T-helper 1 cell (primary cell): ENCODE measurements at places on chromosomes 1 and 21.
A peak's percentile ranks its signal among the peaks of the same experiment; 100 is the strongest.

GRCh38 chr21:30769724-30770431, 14.7 kb upstream of the KRTAP21-1 start:
- no peak for DNase-seq

- no peak for DNase-seq
These were observed 24.4 kb downstream of the TMEM200B start for GRCh38 chr1:29099286-29099685.

DNA sequence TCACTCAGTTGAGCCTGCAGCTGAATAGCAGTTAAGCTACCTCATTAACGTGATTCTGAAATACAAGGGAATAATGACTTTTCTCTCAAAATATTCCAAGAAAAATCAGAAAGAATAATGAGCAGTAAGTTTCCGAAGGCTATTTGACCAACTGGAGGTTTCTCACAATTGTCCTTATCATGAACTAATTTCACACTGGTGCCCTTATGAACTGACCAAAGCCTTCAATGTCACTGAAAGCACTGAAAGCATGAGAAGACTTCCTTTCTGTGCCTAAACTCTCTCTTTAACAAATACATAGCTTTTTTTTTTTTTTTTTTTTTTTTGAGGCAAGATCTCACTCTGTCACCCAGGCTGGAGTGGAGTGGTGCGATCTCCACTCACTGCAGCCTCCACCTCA, 18.8 kb downstream of the EIF4G3 start:
- no peak for DNase-seq

- peak; percentile 24 for DNase-seq
These were observed 2.5 kb upstream of the ATF6 start for GRCh38 chr1:161763522-161764098.

- no peak for DNase-seq
These were observed 100.4 kb upstream of the F3 start for GRCh38 chr1:94641990-94642389.

DNA sequence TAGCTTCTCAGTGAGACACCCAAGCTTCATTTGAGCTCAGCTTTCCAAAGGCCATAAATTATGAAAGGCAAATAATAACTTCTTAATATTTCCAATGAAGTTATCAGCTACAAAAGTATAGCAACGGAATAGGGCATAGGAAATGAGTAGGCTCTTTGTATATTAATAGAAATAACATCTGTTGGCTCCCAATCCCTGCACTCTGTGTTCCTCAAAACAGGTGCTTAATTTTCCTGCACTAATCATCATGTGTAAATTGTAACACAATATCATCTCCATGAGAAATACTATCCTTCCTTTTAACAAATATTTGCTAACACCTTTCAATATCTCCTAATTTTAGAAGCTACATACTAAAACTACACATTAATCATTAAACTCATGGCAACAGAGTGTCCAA, 19.2 kb upstream of the IFI44L start:
- DNase-seq = no peak

- no peak for DNase-seq
These were observed 88.0 kb upstream of the ZNF648 start for GRCh38 chr1:182149411-182149965.

GRCh38 chr1:177082855-177083693, 81.4 kb downstream of the ASTN1 start:
- no peak for DNase-seq

GRCh38 chr1:116147972-116148371, 36.8 kb downstream of the MAB21L3 start:
- no peak for DNase-seq

- no peak for DNase-seq
These were observed 371.6 kb upstream of the RUNX1 start for GRCh38 chr21:35420656-35421055.

- DNase-seq = peak; percentile 53
These were observed 25.3 kb upstream of the OVAAL start for GRCh38 chr1:180533266-180533987.

DNA sequence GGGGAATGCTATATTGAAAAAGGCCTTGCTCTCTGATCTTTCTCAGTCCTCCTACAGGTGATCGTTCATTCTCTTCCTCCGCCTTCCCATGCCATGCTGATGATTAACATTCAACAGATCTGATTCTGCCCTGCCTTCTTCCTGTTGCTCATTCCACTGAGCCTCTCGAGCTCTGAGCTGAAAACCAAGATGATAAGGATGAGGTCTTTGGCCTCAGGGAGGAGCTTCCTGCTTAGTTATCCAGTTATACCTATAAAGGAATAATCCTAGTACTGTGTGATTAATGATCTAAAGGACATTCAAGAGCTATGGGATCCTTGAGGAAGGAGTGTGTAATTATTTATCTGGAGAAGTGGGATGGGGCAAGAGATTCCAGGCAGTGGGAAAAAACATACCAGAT, 25.2 kb upstream of the MAP3K7CL start:
- DNase-seq = no peak

DNA sequence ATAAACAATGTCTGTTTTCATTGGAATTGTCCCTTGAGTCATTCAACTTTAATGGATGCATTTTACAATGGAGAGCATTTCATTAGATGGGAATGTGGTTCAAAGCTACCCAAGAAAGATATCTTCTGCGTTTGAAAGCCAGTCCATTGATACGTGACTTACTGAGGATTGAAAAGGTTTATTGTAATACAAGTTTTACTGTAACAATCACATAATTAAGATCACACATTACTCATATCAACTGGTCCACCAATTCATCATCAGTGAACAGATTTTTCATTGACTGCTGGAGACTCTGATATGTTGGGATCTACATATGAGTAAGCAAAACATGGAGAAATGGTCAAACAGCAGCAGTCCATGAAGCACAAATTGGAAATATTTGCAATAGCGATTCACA, 32.8 kb downstream of the KRTAP24-1 start:
- DNase-seq = no peak

DNA sequence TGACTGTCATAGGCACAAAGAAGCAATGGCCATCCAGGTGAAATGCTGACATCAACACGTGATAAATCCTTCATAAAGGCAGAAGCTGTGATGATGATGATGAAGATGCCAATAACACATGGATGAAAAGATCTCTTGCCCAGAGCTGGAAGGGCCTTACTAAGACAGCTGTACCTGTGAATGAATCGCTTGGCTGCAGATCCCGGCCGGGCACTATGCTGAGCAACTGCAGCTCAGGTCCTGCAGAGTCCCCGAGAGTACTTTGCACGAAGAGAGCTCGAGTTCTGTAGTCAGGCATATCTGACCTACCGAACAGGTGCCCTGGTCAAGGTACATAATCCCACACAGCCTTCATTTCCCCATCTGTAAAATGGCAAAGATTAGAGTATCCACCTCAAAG, 48.8 kb downstream of the PGBD5 start:
- no peak for DNase-seq

GRCh38 chr1:201169971-201170532, 15.8 kb upstream of the TMEM9 start:
- DNase-seq = no peak

DNA sequence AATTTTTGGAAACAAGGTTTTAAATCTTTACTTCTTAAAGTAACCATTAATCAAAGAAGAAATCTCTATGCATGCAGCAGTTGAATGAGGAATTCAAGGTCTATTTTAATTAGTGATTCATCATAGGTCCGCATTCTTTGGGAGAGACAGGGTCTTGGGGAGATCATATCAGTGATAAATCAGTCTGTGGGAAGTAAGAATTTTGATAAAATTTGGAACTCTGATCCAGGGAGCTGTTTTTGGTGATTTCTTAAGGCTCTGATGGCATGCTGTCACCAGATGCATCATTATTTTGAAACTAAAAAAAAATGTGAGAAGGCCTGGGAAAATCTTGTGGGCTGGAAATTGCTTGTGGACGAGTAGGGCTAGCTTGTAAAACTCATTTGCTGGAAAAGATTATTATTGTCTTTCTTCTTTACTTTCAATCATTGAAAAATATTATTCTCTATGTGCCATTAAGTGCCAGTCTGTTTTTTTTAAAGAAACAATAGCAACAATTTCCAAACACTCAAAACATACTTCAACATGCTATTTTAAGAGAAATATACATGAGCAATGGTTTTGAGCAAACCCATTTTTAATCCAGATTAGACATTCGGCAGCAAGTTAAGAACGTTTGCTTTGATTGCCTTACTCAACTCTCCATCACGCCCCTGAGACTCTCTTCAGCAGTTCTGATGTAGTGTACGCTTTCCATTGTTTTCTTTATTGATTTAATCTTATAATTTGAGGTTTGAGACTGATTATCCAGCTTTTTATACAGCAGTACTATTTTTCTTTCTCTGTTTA, 62.6 kb downstream of the ZBTB18 start:
- no peak for DNase-seq

DNA sequence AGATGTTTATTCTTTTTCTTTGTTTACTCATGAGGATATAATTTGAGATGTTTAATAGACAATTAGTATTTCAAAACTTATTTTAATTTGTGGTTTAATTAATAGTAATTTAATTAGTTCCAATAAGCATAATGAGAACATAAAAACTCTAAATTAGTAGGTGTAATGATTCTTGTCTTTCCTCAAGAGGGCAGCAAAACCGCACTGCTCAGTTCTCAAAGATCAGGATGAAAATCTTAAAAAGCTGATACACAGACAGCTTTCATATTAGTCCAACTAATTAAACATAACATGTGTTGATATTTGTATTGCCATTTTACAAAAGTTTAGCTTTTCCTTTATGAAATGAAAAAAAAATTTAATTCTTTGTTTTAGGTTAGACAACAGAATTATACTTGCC, 106.7 kb upstream of the C21orf91 start:
- no peak for DNase-seq

- peak; percentile 24 for DNase-seq
These were observed 1103.3 kb upstream of the B3GALT2 start for GRCh38 chr1:194289569-194290266.

- no peak for DNase-seq
These were observed 7.1 kb downstream of the C1orf226 start for GRCh38 chr1:162388615-162389014.

DNA sequence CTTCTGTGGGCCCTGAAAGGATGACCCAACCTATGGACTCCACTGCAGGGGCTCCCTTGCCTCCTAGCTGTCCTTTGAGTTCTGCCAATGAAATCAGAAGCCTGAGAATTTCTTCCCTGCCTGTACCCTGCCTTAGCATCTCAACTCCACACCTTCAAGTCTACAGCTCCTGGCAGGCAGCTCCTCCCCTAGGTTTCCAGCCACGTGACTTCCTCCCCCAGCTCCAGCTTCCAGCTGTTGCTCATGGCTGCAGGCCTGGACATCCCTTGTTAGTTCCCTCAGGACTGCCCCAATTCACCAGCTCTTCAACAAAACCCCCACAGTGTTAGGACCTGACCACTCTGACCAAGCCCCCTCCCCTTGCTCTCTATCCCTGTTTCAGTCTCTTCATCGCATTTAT, 2.4 kb downstream of the RCAN1 start:
- no peak for DNase-seq

DNA sequence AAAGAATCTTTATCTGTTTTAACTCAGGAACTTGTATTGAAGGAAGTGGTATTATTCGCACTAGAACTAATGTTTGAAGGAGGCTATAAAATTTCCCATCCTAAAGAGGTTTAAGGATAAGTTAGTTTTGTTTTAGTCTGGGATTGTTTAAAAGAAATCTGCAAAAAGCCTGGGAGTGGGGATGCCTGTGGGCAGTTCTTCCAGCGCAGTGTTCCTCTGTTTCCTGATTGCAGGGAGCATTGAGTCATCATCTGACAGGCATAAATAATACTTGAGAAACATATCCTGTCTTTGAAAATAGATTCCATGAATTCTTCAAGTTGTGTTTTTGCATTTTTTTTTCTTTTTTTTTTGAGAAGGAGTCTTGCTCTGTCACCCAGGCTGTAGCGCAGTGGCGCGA, 350.8 kb upstream of the PTBP2 start:
- DNase-seq = no peak

DNA sequence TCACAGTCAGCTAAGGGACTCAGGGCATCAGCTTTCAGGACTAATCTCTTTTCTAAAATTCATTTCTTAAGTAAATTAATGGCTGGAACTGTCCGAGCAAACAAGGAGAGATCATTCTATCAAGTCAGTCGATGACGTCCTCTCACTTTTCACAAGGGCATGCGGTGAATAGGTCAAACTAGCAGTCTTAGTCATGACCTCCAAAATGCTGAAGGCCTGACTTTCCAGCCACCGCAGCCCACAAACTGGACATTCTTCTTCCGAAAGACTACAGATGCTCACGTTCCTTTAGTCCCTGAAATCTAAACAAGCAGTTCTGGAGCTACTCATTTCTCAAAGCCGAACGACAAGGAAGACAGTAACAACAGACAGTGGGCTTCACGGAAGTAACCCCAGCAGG, 127.9 kb downstream of the TIAM1 start:
- no peak for DNase-seq

- DNase-seq = no peak
These were observed 81.1 kb downstream of the NR5A2 start for GRCh38 chr1:200108659-200109058.

GRCh38 chr1:119116725-119117124, 23.7 kb downstream of the WARS2 start:
- no peak for DNase-seq

DNA sequence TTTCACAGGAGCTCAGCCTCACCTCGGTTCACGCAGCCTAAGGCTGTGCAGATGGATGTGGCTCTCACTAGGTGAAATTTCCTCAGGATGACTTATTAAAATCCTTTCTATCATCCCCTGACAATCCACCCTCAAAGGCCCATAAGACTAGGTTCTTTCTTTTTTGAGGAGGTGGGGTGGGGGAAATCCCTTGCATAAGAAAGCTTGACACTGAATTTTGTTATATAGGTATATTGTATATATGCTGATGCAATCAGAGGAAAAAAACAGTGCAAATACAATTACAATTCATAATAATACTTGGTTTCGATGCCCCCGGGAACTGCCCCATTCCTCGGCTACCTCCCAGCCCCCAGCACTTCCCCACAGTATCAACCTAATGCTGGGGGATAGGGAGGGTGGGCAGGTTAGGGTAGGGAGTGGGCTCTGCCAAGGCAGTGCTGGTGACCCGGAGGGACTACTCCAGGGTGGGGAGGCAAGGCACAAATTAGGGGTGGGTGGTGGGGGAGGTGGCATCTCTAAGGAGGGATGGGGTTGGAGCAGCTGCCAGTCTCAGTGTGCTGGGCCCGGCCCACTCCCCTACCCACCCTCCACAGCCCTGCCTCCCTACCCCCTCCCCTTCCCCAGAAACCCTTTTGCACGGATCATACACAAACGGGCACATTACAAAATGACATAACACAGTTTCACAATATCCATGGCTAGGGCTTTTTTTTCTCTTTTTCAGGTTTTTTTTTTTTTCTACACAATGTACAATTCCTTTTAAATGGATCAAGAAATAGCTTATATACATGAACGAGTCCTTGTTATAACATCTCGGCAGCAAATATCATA, 30.9 kb downstream of the SLC27A3 start:
- no peak for DNase-seq
